ENCODE measurements at places on chromosomes 1 and 21. TPM values are rescaled to one million over a fixed set of nuclear protein-coding genes. Genes with fewer than 3 reads are reported as not detected.
A peak's percentile ranks its signal among the peaks of the same experiment; 100 is the strongest.

- H3K4me3 ChIP-seq, result peak overlapping the region; percentile 15
- peaks cover 21% of the 10 kb centered on the region for H3K36me3 ChIP-seq
- peak; percentile 80 for DNase-seq
- H3K27me3 ChIP-seq, result no peaks in the 10 kb centered on the region
Observed at GRCh38 chr1:168509875-168510791, 33.7 kb downstream of the XCL2 start.

- H3K27me3 ChIP-seq, result peaks cover 78% of the 10 kb centered on the region
- H3K4me3 ChIP-seq, result no peak overlapping the region
- no peaks in the 10 kb centered on the region for H3K36me3 ChIP-seq
- no peak overlapping the region for H3K27ac ChIP-seq
Observed at GRCh38 chr1:170659399-170660035, 4.4 kb upstream of the PRRX1 start.

GRCh38 chr21:42703136-42703908 is 49.9 kb downstream of the PDE9A start:
- no peaks in the 10 kb centered on the region for H3K4me1 ChIP-seq
- peaks cover 15% of the 10 kb centered on the region for H3K27me3 ChIP-seq
- no peak overlapping the region for H3K27ac ChIP-seq
- DNase-seq, result no peak

GRCh38 chr1:19754482-19754881 is 45.2 kb downstream of the TMCO4 start:
- no peak for DNase-seq
- no peaks in the 10 kb centered on the region for H3K27me3 ChIP-seq
- H3K36me3 ChIP-seq, result no peaks in the 10 kb centered on the region

DNA sequence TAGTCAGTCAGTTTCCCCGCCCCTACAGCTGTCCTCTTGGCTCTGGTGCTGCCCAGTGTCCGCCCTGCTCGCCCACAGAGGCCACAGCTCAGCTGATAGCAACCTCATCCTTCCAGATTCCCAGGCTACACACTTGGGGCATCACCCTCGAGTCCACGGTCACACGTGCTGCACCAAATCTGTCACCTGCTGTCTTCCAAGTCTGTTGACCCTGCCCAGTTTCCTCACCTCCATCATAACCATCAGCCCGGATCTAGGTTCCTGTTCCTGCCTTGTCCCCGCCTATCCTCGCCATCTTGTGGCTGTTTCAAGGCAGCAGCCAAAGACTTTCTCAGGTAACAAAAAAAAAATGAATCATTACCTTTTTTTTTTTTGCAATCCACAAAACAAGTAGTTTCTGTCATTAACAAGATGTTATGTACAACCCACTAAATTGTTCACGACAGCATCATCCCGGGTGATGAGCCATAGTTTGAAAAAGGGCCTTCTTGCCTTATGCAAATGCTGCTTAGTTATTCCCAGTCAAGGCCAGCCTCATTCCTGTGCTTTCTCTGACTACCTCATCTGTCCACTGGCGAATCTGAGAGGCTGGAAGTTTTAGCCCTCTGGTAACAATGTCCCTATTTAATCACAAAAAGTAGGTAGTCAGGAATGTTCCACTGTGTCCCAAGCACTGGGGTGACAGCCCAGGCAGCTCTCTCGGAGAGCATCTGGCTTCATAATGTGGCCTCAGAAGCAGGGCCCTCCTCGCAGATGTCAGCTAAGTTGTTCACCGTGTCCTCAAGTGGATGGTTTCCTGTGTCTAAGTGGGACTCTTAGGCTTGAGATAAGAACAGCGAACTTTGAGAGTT is 4.9 kb upstream of the MIIP start:
- H3K4me3 ChIP-seq, result no peak overlapping the region
- H3K27ac ChIP-seq, result peak overlapping the region; percentile 71
- H3K36me3 ChIP-seq, result peaks cover 12% of the 10 kb centered on the region
- peaks cover 37% of the 10 kb centered on the region for H3K4me1 ChIP-seq
- no peaks in the 10 kb centered on the region for H3K27me3 ChIP-seq

DNA sequence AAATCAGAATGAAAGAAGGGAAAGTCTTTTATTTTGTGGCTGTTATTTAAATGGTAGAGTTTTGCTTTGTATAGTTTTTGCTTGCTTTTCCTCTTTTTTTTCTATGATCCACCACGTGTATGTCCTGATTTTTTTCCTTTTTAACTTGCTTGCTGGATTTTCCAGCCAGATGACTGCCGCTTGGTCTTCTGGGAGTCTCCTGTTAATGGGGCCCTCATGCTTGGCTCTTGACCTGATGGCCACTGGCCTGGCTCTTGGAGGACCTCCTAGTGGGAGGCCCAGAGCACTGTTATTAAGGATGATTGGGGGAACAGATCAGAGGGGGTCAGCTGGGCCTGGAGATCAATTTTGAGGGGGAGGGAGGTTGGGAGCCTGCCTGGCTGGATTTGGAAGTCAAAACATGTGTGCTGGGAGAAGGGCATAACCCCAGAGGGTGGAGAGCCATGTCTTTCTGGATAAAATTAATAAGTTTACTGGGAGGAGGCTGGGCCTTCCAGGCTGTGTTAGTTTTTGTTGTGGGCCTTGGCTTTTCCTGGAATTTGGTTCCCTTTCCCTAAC is 1.2 kb downstream of the FGGY start:
- no peaks in the 10 kb centered on the region for H3K27me3 ChIP-seq
- no peak for DNase-seq
- no peak overlapping the region for H3K27ac ChIP-seq
- H3K4me1 ChIP-seq, result peaks cover 23% of the 10 kb centered on the region

DNA sequence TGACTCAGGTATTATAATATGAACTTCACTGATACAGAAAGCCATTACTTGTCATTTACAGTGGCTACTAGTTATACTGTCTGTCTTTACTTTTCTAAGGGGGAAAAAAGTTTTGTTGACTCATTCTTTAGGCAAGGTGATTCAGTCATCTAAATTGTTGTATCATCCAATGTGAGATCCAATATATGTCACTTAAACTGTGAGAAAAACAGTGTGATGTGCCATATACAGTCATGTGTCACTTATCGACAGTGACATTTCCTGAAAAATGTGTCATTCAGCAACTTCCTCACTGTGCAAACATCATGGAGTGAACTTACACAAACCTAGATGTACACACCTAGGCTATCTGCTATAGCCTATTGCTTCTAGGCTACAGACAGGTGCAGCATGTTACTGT is 57.6 kb downstream of the KCNK2 start:
- H3K36me3 ChIP-seq, result no peaks in the 10 kb centered on the region
- H3K4me1 ChIP-seq, result no peaks in the 10 kb centered on the region
- no peak overlapping the region for H3K27ac ChIP-seq
- no peak overlapping the region for H3K4me3 ChIP-seq
- H3K27me3 ChIP-seq, result no peaks in the 10 kb centered on the region
- no peak for DNase-seq

GRCh38 chr1:179226738-179227137 is 2.7 kb downstream of the ABL2 start:
- H3K27ac ChIP-seq, result no peak overlapping the region
- DNase-seq, result no peak
- H3K4me3 ChIP-seq, result no peak overlapping the region
- peaks cover 19% of the 10 kb centered on the region for H3K4me1 ChIP-seq
- peaks cover 6% of the 10 kb centered on the region for H3K27me3 ChIP-seq

DNA sequence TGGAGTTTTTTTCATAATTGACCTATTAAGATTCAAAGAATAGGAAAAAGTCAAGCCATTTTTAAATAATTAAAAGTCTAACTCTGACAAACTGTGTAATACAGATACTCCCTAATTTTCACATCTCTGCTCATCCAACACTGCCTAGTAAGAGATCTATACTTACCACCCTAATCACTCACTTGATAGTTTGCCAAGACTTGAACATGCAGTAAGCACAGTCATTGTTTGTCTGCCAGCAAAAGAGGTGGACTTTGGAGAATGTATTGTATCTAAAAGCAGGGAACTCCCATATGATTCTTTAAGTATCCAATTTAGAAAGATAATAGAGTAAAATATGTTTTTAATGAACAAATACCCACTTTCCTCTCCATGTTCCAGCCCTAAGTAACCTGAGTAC is 15.5 kb downstream of the TMEM59 start:
- no peak for DNase-seq
- no peak overlapping the region for H3K4me3 ChIP-seq
- no peak overlapping the region for H3K27ac ChIP-seq
- H3K36me3 ChIP-seq, result peaks cover 47% of the 10 kb centered on the region
- H3K27me3 ChIP-seq, result no peaks in the 10 kb centered on the region

- H3K4me3 ChIP-seq, result no peak overlapping the region
- DNase-seq, result no peak
- no peaks in the 10 kb centered on the region for H3K36me3 ChIP-seq
- H3K27me3 ChIP-seq, result peaks cover 45% of the 10 kb centered on the region
- peaks cover 9% of the 10 kb centered on the region for H3K4me1 ChIP-seq
- H3K27ac ChIP-seq, result no peak overlapping the region
Observed at GRCh38 chr1:92026806-92027205, 3.0 kb upstream of the EPHX4 start.

- peaks cover 40% of the 10 kb centered on the region for H3K4me1 ChIP-seq
- DNase-seq, result no peak
- no peak overlapping the region for H3K27ac ChIP-seq
- H3K27me3 ChIP-seq, result no peaks in the 10 kb centered on the region
Observed at GRCh38 chr21:45110873-45111624, 36.7 kb downstream of the ADARB1 start.

DNA sequence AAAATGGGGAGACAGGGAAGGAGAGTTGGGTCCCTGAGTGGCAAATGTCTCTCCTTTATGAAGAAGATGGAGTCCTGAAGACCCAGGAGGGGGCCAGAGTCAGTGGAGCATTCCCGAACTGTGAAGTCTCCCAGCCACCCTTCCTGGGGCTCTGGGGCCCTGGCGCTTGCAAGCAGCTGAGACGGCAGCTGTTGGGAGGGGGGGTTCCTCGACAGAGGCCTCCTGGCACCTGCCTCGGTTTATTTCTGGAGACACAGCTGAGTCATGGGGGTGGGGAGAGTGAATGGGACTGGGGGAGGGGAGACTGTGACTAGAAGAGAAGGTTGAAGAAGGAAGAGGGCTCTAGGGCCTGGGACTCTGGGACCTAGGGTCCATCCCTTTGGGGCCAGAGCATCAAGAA is 14.0 kb downstream of the NES start:
- no peaks in the 10 kb centered on the region for H3K36me3 ChIP-seq
- H3K4me1 ChIP-seq, result peaks cover 59% of the 10 kb centered on the region
- DNase-seq, result no peak
- H3K27ac ChIP-seq, result peak overlapping the region; percentile 14

GRCh38 chr1:233951804-233952203 is 47.3 kb downstream of the SLC35F3 start:
- H3K4me1 ChIP-seq, result no peaks in the 10 kb centered on the region
- DNase-seq, result no peak
- H3K4me3 ChIP-seq, result no peak overlapping the region
- no peak overlapping the region for H3K27ac ChIP-seq
- H3K27me3 ChIP-seq, result no peaks in the 10 kb centered on the region

The CAP1 gene
- total RNA-seq, result 647 TPM

The FLG gene
- not detected for total RNA-seq

The HCRTR1 gene
- total RNA-seq, result not detected

The GBP2 gene
- 194 TPM for total RNA-seq

The TAF5L gene
- total RNA-seq, result 24.9 TPM

The GPR3 gene
- 0.44 TPM for total RNA-seq

The RNF220 gene
- 81.8 TPM for total RNA-seq
